ENCODE measurements at places on chromosomes 13 and 19. TPM values are rescaled to one million over a fixed set of nuclear protein-coding genes. Genes with fewer than 3 reads are reported as not detected.

Gene ZNF845
- total RNA-seq = 5.2 TPM

Gene PRTN3
- not detected for total RNA-seq

Gene TMEM259
- 132 TPM for total RNA-seq

Gene SIGLECL1
- total RNA-seq = not detected

Gene CADM4
- total RNA-seq = 1.0 TPM

Gene FPR1
- total RNA-seq = not detected

Gene PRR22
- not detected for total RNA-seq

Gene ZNF439
- 7.8 TPM for total RNA-seq

Gene ZMYM5
- 7.3 TPM for total RNA-seq

Gene SBSN
- 3.2 TPM for total RNA-seq

Gene ZIC2
- not detected for total RNA-seq

Gene SLC7A9
- total RNA-seq = not detected

Gene APOC4
- total RNA-seq = not detected

Gene POLRMT
- 36.2 TPM for total RNA-seq

Gene FKRP
- 41.5 TPM for total RNA-seq

Gene UCHL3
- total RNA-seq = 42.8 TPM

Gene CGB2
- total RNA-seq = not detected

Gene ZNF729
- not detected for total RNA-seq

Gene PSG3
- not detected for total RNA-seq

Gene CNN1
- total RNA-seq = 44.5 TPM

Gene KASH5
- total RNA-seq = not detected

Gene CLPTM1
- total RNA-seq = 42.5 TPM

Gene OR10H1
- not detected for total RNA-seq

Gene ZNF850
- total RNA-seq = 1.2 TPM

Gene FNDC3A
- total RNA-seq = 50.4 TPM

Gene PSPN
- total RNA-seq = 0.22 TPM

Gene DCT
- not detected for total RNA-seq

Gene DCLK1
- total RNA-seq = 0.25 TPM

Gene CIRBP
- 239 TPM for total RNA-seq

Gene PLK5
- total RNA-seq = not detected

Gene OR4F17
- not detected for total RNA-seq

Gene SYNE4
- not detected for total RNA-seq

Gene GARIN5A
- total RNA-seq = not detected

Gene SKA3
- 8.6 TPM for total RNA-seq

Measured in GM23248 (cell line).